ENCODE measurements at places on chromosomes 1 and 21.

GRCh38 chr21:32181457-32181856, 97.4 kb downstream of the MIS18A start:
- no peak for DNase-seq

GRCh38 chr1:107358619-107359327, 217.9 kb downstream of the NTNG1 start:
- peak; percentile 65 for DNase-seq

GRCh38 chr1:190067592-190067991, 410.1 kb downstream of the BRINP3 start:
- no peak for DNase-seq

- DNase-seq: no peak
Observed at GRCh38 chr21:31354604-31355443, 10.8 kb upstream of the TIAM1 start.

- no peak for DNase-seq
Observed at GRCh38 chr1:189782295-189782694, 695.4 kb downstream of the BRINP3 start.

DNA sequence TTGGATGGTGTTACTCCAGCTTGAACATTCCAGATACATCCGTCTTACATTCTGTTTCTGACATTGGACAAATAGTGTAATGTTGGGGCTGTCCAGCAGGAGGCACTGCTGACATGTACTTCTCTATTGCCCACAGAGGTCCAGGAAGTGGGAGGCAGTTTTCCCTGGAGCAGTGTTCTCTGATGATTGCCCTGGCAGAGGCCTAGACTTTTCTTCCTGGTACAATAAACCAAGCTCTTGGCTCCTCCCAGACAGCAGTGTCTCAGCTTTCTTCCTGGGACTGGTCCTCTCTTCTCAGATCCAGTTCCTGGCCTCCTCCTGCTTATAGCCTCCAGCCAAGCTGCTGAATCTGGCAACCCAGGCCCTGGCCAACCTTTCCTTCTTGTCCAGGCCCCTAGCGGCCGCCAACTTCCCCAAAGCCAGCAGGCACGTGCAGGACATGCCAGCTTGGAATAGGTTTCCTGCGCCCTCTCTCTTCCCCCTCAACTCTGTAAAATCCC, 14.9 kb upstream of the IFNLR1 start:
- peak; percentile 59 for DNase-seq

Data from NCI-H146 (cell line).